ENCODE measurements at places on chromosomes 3 and 15. TPM values are rescaled to one million over a fixed set of nuclear protein-coding genes. Genes with fewer than 3 reads are reported as not detected.
A peak's percentile ranks its signal among the peaks of the same experiment; 100 is the strongest.

Gene TJP1
- total RNA-seq, result 94.6 TPM

Gene IL17RB
- total RNA-seq, result 1.7 TPM

- no peak for DNase-seq
These were observed 19.8 kb downstream of the MRPS11 start for GRCh38 chr15:88487178-88487795.

DNA sequence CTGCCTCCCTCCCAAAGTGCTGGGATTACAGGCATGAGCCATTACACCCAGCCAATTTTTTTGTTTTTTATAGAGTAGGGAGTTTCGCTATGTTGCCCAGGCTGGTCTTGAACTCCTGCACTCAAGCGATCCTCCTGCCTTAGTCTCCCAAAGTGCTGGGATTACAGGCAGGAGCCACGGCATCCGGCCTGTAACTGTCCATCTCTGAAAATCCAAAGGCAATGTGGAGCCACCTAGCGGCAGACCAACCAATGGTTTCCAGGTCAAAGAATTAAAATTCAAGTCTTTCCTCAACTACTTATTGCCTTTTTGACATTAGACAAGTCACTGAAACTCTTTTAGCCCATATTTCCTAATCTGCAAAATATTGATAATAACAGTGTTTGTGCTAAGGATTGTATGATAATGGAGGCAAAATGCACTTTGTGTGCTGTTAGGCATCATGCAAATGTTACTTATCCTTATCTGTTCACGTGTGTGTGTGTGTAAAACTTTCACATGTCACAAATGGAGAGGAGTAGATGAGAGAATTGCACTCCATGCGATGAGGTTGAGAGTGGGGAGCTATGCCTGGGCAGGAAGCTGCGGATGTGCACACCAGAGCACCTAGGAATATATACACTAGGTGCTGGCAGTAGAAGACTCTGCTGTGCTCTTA is 48.7 kb downstream of the COL8A1 start:
- peak; percentile 43 for DNase-seq

DNA sequence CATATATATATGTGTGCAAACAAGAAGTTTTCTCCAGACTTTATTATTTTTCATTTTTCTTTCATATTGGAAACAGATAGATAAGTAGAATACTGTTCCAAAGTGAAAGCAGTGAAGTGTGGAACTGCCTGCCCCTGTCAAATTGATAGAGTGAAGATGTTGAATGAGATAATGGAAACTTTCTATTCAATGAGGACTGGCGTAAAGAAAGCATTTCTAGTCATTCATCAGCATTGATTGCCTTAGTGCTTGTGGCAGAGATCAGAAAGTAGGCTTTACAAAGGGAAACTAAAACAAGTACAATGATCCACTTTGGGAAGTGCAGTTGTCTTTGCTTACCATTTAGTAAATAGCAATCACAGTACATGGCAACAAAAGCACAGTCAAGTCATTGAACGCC is 300.0 kb downstream of the CADM2 start:
- no peak for DNase-seq

DNA sequence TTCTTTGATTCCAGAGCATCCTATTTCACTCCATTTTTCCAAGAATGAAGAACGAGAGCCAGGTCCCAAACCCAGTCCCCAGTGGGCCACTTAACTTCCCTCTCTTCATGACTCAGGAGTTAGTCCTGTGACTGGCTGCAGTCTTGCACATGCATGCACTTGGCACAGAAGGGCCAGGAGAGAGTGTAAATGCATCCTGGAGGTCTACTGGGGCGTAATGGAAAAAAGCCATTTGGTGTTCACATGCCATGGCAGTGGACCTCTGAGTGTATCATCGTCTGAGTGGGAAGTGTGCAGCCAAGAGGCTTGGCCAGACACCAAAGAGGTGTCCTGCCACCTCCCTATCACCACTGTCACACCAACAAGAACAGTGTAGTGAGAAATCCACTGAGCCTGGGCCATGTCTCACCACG is 15.1 kb upstream of the RFTN1 start:
- no peak for DNase-seq

- DNase-seq, result no peak
These were observed 37.0 kb upstream of the CDCP1 start for GRCh38 chr3:45182915-45183871.

- no peak for DNase-seq
These were observed 260.7 kb upstream of the CTNNB1 start for GRCh38 chr3:40938591-40938990.

- DNase-seq, result no peak
These were observed 140.3 kb upstream of the UBE3A start for GRCh38 chr15:25579127-25579526.

DNA sequence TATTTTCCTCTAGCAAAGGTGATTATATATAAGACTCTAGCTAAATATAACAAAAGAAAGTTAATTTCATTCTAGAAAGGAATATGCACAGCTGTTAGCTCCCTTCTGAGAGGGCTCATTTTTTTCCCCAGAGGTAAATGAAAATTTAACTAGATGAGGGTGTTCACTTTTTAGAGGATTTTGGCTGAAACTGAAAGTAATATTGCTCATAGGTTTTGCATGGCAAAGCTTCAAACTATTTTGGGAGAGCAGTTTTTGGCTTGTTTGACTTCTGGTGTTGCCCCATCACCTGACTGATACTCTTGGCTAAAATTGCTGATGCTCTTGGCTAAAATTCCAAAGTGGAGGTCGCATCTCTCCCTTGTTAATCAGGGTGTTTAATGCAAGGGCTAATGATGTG is 311.9 kb downstream of the EDEM1 start:
- DNase-seq, result no peak

DNA sequence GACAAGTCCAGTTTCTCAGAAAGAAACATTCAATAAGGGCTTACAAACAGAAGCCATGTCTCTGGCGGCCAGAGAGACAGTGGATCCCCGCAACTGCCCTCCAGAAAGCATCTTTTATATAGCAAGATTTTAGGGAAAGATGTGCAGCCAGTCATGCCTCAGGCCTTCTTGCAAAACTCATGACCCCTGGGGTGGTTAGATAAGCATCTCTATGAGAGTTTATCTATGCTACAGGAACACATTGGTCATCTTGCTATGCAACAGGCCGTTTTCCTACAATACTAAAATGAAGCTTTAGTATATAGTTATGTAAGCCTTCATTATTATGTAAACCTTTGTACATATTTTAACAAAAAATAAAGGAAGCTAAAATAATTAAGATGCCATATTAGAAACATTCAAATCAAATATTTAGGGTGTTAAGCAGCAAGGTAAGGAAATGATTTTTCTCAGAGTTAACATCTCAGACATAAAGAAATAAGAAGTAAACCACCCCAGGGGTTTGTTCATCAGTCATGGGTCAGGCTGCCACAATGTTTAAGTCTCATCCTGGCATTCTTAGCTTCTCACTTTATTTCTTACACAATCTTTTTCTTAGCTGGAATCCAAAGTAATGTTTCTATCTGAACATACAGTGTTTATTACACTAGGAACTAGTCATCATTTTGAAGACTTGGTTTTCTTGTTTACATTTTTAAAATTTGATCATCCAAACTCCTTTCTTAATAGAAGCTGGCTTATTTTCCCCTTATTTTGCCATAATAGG is 6.3 kb upstream of the FSIP1 start:
- no peak for DNase-seq

Measured in omental fat pad (tissue), 4 donors.